Heart right ventricle (tissue), 16 donors: ENCODE measurements at places on chromosomes 11 and 22. TPM values are rescaled to one million over a fixed set of nuclear protein-coding genes. Genes with fewer than 3 reads are reported as not detected.

The IFITM10 gene
- 0.47 TPM for total RNA-seq

GRCh38 chr22:19874307-19875060 is 19.8 kb upstream of the GNB1L start:
- DNase-seq: peak; percentile 30

The UBASH3B gene
- total RNA-seq: 1.8 TPM

DNA sequence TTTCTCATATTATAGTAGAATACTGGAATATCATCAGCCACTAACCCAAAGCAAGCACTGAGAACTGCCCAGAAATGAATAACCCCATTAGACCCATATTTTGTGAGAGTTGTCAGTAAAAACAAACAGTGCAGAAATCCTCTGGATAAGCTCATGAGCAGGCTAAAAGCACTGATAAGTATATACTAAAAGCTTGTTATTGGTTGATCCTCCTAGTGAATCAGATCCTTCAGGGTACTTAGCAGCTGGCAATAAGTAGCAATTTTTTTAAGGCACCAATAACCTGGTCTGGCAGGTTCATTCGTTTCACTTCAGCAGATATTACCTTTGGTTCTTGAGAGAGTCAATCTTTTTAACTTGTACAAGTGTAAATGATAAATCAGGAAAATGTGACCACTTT is 1.2 kb downstream of the NOX4 start:
- no peak for DNase-seq

DNA sequence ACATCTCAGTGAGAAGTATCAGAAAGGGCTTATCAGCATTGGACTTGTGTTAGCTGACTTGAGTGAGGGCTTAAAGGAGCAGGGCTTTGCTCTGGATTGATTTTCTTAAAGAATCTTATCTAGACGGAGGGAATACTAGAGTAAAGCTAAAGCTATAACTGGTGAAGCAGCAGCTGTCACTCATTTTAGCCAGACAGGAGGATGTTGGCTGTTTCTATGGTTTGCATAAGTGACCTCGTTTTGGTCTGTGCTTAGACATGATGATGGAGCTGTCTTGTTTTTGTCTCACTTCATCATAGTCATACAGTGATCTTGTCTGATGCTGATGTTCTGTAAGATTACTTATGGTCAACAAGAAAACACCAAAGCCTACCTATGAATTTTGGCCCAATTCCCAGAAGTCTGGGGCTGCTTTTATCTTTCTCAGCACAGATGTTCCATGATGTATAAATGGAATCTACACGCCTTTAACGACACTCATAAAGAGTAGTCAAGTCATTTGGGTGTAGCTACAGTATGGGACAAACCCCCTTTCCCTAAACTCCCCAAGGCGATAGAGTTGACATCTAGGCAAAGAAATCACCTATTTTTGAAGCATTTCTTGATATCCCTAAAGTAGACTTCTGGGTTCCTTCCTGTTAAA is 77.5 kb upstream of the UCP3 start:
- no peak for DNase-seq

DNA sequence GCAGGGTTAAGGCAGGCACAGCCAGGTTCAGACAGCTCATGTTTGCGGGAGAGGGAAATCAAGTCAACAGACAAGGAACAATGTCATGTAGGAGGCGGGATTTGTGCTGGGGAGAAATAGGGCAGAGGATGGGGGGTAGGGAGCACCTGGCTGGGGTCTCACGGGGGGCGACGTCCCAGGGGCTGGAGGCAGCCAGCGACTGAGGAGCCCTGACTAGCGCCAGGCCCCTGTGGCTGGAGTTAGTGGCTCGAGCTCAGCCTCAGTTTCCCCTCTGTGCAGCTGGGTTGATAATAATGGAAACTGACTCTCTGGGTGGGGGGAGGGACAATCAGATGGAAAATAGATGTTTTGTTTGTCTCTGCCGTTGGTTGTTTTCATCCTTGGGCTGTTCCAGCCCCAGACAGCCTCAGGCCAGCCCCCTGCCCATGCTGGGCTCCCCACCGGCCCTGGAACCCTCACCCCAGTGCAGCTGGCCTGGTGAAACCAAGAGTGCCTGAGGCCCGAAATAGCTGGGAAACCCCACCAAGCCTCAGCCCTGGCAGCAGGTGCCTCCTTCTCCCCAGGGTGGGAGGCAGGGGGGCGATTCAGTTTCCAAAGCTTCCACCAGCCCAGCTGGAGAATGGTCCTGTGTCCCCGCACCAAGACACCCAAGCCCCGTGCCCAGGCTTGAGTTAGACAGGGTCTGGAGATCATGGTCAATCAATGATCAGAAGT is 44.1 kb downstream of the IGLL5 start:
- DNase-seq: no peak

The CDKN1C gene
- total RNA-seq: 24.6 TPM

GRCh38 chr11:85318573-85318972 is 308.6 kb downstream of the DLG2 start:
- DNase-seq: no peak

The GGTLC3 gene
- not detected for total RNA-seq

- DNase-seq: no peak
These were observed 1.4 kb downstream of the USP47 start for GRCh38 chr11:11843211-11843621.

- DNase-seq: no peak
These were observed 14.9 kb upstream of the HBE1 start for GRCh38 chr11:5284637-5285036.

DNA sequence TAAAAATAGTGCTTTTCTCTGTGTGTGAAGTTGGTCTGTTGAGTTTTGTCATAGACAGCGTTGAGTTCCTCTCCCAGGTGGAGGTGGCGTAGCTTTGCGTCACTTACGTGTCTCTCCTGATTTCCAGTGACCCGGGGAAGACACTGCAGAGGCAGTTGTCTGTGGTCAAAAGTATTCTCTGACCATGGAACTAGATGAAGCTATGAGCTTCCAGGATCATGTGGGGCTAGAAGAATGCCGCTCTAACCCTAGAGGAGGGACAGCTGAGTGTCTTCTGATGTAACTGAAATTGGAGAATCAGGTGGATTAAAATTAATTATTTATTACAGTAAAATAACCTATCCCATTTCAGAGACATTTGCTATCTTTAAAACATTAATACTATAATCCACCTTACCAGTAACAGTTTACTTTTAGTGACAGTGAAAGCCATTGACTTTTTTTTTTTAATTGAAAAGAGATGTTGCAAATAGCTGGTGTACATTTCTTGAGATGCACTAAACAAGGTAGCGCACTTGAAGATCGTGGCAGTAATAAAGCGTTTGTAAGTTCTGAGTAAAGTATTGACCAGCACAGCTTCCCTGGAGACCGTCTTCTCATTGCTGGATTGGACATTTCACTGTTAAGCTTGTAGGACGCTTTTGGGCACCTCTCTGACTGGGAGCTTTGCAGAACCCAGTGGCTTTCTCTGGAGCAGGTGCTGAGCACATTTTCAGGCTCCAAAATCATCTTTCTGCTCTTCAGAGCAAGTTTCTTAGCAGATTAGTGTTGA is 9.7 kb downstream of the CAT start:
- no peak for DNase-seq

DNA sequence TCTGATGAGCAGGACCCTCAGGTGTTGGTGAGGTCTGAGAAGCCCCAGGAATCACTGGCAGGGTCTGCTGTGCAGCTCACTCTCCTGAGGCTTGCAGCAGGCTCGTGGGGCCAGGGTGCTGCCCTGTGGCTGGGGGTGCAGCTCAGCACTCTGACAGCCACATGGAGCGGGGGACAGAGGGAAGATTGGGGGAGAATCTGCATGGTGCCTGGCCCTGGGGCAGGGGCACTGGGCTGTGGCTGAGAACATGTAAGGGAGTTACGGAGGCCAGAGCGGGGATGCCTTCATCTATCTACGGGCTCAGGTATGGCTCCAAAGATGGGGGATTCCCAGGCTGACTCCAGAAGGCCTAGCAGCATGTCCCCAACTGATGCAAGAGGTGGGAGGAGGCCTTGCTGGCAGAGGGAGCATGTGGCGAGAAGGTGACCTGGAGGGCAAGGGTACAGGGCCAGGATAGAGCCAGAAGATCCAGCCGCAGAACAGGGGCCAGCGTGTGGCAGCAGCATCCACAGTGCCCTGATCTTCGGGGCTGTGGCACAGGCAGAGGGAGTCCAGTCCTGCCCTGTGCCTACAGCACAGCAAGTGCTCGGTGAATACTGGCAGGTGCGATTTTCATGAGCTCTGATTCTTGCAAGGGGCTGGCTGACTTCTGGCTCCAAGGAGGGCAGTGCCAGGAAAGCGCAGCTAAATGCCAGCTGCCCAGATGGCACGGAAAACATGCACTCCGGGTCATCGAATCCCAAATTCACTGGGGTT is 184.7 kb downstream of the CTTN start:
- DNase-seq: no peak

- DNase-seq: peak; percentile 71
These were observed 22.1 kb upstream of the RRAS2 start for GRCh38 chr11:14380947-14381561.

GRCh38 chr22:34454598-34454997 is 534.3 kb upstream of the LARGE1 start:
- no peak for DNase-seq

GRCh38 chr11:7532405-7533145 is 18.8 kb downstream of the PPFIBP2 start:
- DNase-seq: no peak

The CHADL gene
- 9.5 TPM for total RNA-seq

The OR5B21 gene
- not detected for total RNA-seq

The OR51B2 gene
- total RNA-seq: not detected

- no peak for DNase-seq
These were observed 813.3 kb downstream of the OPCML start for GRCh38 chr11:132718711-132719671.

The KRTAP5-9 gene
- not detected for total RNA-seq

GRCh38 chr11:47152126-47152952 is 24.3 kb downstream of the ARFGAP2 start:
- no peak for DNase-seq

The GRAP2 gene
- total RNA-seq: 0.74 TPM

The FAM76B gene
- 8.1 TPM for total RNA-seq

DNA sequence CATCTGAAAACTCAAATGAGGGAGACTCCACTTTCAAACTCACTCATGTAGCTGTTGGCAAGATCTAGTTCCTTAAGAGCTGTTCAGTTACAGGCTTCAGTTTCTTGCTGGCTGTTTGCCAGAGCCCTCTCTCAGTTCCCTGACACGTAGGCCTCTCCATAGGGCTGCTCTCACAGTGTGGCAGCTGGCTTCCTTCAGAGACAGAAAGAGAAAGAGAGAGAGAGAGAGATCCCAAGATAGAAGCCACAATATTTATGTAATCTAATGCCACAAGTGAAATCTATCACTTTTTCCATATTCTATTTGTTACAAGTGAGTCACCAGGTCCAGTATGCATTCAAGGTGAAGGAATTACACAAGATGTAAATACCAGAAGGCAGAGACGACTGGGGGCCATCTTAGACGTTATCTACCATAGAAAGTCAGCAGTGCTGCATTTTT is 168.8 kb downstream of the RCN1 start:
- no peak for DNase-seq
